ENCODE measurements at places on chromosomes 4 and X.
A peak's percentile ranks its signal among the peaks of the same experiment; 100 is the strongest.

GRCh38 chrX:120137439-120137838 is 21.0 kb upstream of the RHOXF2 start:
- no peak for DNase-seq

- no peak for DNase-seq
Measured at GRCh38 chr4:101787701-101788316, 2.7 kb upstream of the BANK1 start.

DNA sequence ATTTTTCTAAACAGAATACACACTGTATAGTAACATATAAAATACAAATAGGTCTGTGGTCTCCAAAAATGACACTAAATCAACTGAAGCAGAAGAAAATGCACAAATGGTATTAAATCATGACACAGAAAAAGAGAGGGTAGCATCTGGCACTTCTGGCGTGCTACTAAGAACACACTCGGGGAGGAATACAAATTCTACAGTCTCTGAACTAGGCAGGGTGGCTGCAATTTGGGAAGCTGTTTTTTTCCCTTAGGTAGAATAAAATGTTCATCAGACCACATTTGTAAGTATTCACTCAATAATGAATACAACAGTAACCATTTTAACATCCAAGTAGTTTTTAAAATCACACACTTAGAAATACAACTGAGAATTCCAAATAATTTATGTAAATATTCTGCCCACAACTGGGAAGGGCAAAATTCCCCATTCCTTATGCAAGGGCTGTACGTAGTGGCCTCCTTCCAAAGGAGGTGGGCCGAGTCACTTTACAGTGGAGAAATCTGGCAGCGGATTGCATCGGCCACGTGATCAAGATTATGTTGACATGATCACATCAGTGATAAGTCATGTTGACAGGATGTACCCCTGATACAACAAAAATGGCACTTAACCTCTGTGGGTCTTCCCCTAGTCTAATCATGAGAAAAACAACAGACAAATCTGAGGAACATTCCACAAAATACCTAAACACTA is 101.1 kb downstream of the TSPAN5 start:
- DNase-seq: peak; percentile 10

GRCh38 chr4:152149745-152150144 is 386.1 kb downstream of the FBXW7 start:
- DNase-seq: no peak

DNA sequence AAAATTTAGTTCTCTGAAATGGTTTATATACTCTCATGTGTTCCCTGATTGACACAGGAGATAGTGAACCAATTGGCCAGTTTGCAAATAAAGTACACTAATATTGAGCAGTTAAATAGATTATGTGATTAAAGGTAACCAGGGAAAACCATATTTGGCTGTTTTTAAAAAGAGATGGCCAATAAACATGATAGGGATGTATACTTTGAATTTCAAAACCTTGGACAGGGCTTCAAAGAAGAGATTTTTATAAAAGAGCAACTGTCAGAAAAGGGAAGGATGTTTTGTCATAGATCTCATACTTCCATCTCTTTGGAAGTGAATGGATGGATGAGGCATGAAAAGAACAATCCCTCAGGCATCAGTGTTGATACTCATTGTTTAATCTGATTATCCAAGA is 825.3 kb downstream of the STIM2 start:
- DNase-seq: no peak

DNA sequence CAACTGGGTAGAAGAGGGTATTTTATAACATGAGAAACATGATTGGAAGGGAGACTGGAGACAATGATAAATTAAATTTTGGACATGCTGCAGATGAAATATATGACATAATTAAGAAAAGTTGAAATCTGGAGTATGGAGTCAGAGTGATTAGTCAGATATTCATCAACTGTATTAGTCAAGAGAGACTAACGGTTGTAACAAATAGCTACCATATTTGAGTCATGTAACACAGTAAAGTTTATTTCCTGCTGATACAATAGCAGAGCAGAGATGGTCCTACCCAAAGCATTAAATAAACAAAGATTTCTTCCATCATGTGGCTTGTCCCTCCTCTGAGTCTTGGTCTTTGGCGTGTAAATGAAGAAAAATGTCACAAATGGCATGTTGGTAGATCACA is 321.3 kb downstream of the GALNTL6 start:
- DNase-seq: peak; percentile 10

DNA sequence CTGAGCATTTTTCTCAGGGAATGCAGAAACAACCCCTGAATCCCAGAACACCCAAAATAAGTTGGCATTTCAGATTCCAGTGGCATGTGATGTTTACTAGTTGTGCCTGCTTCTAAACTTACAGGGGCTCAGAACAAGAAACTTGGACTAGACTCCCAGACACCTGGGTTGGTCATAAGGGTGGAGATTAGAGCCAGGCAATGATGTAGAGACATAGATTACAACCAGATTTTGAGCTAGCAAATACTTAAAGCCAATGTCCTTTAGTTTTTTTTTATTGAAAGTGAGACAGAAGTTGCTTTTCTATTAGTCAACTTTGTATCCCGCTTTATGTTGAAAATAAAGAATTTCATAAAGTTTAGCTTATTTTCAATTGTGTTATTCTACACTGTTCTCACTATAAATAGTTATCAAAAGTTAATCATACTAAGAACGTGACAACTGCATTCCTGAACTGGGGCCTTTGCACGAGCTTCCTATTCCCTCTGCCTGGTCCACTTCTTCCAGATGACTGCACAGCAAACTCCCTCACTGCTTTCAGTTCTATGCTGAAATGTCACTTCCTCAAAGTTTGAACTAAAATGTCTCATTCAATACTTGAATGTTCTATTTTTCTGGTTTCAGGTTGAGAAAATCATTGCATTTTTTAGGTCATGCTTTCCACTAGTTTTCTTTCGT is 224.7 kb upstream of the PPP1R2C start:
- DNase-seq: no peak

GRCh38 chr4:16082426-16083240 is 1.2 kb downstream of the PROM1 start:
- peak; percentile 39 for DNase-seq

DNA sequence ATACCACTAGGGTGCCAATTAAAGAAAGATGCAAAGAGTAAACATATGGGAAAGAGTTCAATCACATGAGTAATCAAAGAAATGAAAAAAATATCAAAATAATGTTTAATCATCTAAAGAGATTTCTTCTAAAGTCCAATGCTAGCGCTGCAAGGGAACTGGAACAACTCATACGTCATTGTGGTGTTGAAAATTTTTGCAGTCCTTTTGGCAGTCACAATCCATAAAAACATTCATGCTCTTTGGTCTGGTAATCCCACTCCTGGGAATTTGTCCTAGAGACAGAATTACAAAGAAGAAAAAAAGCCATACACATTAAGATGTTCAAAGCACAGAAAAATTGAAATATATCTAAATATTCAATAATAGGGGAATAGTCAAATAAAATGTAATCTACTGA is 4.6 kb downstream of the P2RY4 start:
- no peak for DNase-seq

- no peak for DNase-seq
Measured at GRCh38 chrX:47530049-47530448, 31.0 kb upstream of the ARAF start.

DNA sequence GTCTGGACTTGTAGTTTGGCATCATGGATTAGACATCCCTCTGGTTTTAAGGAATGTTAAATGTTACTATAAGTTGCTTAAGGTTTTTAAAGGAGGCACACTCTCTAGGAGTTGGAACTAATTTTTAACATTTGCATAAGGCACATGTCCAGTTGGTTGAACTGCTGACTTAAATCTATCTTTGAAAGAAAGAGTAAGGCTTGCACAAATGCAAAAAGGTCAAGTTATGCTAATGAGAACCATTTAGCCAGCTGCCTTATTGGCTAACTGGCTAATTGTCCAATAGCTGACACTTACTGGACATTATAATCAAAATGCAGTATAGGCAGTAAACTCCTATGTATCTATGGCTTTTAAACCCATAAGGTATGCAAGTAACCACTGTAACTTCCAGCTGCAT is 206.1 kb upstream of the TTC29 start:
- no peak for DNase-seq

DNA sequence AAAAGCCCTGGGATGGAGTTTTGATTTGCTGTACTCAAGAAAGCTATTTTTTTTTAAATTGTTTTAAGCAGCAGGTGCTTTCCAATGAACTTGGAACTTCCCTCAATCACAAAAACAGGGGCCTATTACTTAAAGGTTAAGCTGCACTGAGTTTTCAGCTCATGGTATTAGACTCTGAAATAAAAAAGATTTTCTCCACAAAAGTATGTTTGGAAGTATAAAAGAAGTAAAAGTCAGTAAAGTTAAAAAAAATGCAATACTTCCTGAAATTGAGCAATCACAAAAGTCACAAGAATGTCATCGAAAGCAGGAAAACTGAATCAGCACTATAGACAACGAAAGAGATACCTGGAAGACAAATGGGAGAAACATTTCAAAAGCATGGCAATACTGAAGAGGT is 38.9 kb upstream of the PLAC8 start:
- DNase-seq: no peak

GRCh38 chr4:3484057-3484973 is 21.2 kb downstream of the DOK7 start:
- no peak for DNase-seq

DNA sequence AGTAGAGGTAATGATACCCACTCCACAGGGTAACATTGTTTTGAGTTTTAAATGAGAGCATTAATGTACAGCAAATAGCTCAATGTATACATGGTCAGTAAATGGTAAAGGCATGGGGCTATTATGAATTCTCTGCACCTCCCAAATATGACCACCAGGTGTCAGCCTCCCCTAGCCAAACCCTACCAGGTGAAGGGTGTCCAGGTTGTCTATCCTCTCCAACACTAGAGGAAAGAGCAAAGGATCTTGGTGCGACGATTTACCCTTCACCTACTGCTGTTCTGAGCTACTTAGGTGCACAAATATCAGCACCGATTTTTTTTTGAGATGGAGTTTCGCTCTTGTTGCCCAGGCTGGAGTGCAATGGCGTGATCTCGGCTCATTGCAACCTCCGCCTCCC is 26.5 kb upstream of the XIAP start:
- DNase-seq: peak; percentile 60

- no peak for DNase-seq
Measured at GRCh38 chr4:174209341-174209740, 74.1 kb downstream of the FBXO8 start.

GRCh38 chr4:185839770-185840169 is 27.8 kb upstream of the SORBS2 start:
- DNase-seq: no peak

GRCh38 chr4:71211748-71212147 is 127.1 kb upstream of the SLC4A4 start:
- DNase-seq: peak; percentile 67

GRCh38 chr4:48340276-48340964 is 909 bp upstream of the SLAIN2 start:
- peak; percentile 44 for DNase-seq

GRCh38 chr4:23039818-23040217 is 347.1 kb downstream of the GBA3 start:
- no peak for DNase-seq

- DNase-seq: no peak
Measured at GRCh38 chrX:9171841-9172463, 138.0 kb upstream of the FAM9B start.

DNA sequence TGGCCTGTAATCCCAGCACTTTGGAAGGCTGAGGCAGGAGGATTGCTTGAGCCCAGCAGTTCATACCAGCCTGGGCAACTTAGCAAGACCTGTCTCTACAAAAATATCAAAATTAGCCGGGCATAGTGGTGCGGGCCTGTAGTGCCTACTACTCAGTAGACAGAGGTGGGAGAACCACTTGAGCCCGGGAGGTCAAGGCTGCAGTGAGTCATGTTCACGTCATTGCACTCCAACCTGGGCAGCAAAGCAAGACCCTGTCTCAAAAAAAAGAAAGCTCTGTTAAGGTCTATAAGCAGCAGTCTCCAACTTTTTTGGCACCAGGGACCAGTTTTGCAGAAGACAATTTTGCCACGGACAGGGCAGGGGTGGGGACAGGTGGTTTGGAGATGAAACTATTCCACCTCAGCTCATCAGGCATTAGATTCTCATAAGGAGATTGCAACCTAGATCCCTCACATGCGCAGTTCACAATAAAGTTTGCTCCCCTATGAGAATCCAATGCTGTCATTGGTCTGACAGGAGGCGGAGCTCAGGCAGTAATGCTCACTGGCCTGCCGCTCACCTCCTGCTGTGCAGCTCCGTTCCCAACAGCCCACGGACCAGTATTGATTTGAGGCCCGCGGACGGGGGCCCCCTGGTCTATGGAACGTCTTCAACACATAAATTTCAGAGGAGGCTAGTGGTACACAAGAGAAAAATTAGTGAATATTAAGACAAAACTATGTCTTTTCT is 67.9 kb downstream of the KLHL8 start:
- no peak for DNase-seq

DNA sequence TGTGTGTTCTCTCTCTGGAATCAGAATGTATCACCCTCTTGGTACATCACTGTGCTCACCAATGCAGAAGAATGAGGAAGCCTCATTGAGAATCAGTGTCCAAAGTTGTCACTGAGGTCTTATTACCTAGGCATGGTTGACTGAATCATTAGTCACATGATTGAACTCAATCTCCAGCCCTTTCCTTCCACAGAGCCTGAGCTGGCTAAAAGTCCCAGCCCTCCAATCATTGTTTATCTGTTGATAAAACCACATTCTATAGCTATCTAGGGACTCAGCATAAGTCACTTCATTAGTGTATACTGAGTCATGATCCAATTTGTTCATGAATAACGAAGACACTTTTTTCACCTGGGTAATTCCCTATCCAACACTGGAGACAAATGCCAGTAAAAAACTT is 396.8 kb downstream of the TRAM1L1 start:
- no peak for DNase-seq

DNA sequence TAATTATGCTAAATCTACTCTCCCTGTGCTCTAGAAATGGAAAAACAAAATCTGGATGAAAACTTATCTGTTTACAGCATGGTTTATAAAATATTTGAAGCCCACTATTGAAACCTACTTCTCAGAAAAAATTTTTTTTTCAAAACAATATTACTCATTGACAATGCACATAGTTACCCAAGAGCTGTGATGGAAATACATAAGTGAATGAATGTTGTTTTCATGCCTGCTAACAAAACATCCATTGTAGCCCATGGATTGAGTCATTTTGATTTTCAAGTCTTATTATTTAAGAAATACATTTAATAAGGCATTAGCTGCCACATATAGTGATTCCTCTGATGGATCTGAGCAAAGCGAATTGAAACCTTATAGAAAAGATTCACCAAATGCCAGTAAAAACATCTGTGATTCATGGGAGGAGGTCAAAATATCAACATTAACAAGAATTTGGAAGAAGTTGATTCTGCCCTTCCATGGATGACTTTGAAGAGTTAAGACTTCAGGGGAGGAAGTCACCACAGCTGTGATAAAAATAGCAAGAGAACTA is 144.7 kb upstream of the HHIP start:
- no peak for DNase-seq

DNA sequence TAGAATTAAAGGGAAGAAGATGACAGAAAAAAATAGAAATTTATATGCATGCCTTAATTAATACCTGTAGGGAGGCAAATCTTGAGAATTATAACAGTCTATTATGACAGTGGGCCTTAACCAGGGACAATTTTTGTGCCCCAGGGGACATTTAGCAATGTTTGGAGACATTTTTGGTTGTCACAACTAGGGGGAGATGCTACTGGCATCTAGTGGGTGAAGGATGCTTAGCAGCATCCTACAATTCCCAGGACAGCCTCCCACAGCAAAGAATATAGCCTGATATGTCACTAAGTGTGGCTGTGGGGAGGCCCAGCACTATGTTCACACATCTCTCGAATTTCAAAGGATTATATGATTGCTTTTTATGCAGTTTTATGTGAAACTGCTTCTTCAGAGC is 10.5 kb downstream of the GPR82 start:
- peak; percentile 16 for DNase-seq

All from GM03348 (cell line).